Cardiac muscle cell (in vitro differentiated cells and primary cell): ENCODE measurements at places on chromosomes 13 and 19. TPM values are rescaled to one million over a fixed set of nuclear protein-coding genes. Genes with fewer than 3 reads are reported as not detected.

The SIGLECL1 gene
- polyA plus RNA-seq = not detected in 2 replicates

The ZNF440 gene
- 5.7 and 7.0 TPM in 2 replicates for polyA plus RNA-seq

The ZNF44 gene
- polyA plus RNA-seq = 12.5 and 14.0 TPM in 2 replicates

The HIF3A gene
- 122 and 170 TPM in 2 replicates for polyA plus RNA-seq

The MEDAG gene
- polyA plus RNA-seq = not detected in 2 replicates

The PCDH9 gene
- polyA plus RNA-seq = 1.6 and 4.2 TPM in 2 replicates

The GARIN5B gene
- not detected in 2 replicates for polyA plus RNA-seq

The SMAD9 gene
- polyA plus RNA-seq = 24.5 and 37.1 TPM in 2 replicates

The UQCRFS1 gene
- polyA plus RNA-seq = 134 and 140 TPM in 2 replicates

The ZNF302 gene
- polyA plus RNA-seq = 60.6 and 80.8 TPM in 2 replicates

GRCh38 chr13:95239283-95239682 is 62.0 kb downstream of the ABCC4 start:
- DNase-seq = no peak

DNA sequence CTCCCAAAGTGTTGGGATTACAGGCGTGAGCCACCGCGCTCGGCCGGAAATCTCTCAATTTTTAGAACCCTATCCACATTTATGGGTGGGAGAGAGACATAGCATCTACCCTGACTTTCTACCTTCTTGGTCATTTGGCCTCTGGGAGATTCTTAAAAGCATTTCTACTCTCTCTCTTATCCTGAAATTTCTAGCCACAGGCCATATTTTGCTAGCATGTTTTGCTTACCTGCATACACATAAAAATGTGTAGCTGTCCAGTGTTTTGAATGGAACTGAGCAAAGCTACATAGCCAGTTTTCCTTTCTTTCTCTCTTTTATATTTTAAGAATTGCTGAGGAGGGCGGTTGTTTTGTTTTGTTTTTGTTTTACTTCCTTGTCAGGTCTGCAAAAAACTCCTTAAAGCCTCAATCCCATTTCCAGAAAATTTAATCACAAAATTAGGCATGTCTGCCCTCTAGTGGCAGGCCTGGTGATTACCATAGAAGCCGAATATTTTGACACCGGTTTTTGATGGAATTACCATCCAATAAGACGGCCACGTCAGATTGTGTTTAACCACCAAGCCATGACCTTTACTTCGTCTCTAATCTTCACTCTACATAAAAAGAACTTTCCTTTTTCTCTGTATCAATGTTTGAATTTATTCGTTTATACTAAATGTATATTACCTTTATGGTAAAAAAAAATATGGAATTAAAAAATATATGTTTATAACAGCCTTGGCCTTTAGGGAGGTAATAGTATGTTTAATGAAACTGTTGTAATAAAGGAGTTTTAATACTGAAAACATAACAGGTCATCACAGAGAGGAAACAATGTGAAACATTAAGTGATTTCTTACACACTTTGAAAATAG is 34.4 kb upstream of the OXGR1 start:
- peak; percentile 50 for DNase-seq

GRCh38 chr19:5519076-5519475 is 48.7 kb downstream of the TINCR start:
- DNase-seq = no peak

DNA sequence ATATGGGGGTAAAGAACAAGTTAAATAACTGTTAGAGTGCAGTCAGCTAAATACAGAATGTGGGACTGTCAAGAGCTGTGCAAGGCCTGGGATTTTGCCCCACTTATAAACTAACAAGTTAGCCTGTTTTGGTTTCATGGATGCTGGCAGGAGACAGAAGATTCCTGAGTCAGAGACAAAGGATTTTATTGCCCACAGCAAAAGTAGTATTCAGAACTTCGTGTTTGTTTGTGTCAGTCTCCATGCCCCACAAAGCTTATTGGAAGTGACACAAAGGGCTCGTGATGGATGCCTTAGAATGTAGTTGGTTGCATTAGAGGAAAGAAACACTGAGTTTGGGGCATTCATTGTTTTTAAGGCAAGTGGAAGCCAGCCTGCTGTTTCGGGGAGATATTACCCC is 22.2 kb upstream of the SPRYD7 start:
- no peak for DNase-seq

DNA sequence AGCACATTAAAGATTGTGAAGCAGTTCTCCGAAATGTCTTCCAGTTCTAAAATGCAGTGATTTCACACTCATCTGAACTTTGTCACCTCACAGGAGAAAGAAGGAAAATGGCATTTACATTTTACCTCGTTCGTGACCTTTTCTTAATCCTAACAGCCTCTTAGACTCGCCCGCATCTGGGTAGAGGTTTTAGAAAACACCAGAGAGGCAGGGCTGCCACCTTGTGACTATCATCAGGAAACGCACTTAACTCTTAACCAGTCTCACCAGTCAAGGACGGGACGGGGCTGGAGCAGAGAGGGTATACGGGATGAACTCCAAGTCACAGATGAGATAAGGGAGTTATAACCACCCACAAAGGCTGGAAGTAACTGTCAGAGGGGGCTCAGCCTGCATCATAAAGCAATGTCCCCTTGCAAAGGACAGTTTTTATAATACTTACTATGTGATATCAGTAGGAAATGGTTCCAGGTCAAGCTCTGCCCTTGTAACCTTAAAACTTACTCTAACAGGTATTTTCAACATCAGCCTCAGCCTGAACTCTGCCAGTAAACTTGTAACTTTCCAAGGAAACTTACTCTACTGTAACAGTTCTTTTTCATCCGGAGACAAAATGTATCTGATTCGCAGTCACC is 8.6 kb upstream of the CEACAM6 start:
- DNase-seq = no peak

GRCh38 chr19:934865-935479 is 9.1 kb downstream of the ARID3A start:
- no peak for DNase-seq

GRCh38 chr13:107097916-107098315 is 530.0 kb upstream of the ARGLU1 start:
- no peak for DNase-seq

GRCh38 chr19:7877249-7877836 is 3.2 kb upstream of the PRR36 start:
- DNase-seq = no peak

GRCh38 chr19:46661735-46662592 is 982 bp upstream of the DACT3 start:
- peak; percentile 90 for DNase-seq

- DNase-seq = peak; percentile 54
These were observed 96.1 kb upstream of the MBNL2 start for GRCh38 chr13:97125810-97126738.

DNA sequence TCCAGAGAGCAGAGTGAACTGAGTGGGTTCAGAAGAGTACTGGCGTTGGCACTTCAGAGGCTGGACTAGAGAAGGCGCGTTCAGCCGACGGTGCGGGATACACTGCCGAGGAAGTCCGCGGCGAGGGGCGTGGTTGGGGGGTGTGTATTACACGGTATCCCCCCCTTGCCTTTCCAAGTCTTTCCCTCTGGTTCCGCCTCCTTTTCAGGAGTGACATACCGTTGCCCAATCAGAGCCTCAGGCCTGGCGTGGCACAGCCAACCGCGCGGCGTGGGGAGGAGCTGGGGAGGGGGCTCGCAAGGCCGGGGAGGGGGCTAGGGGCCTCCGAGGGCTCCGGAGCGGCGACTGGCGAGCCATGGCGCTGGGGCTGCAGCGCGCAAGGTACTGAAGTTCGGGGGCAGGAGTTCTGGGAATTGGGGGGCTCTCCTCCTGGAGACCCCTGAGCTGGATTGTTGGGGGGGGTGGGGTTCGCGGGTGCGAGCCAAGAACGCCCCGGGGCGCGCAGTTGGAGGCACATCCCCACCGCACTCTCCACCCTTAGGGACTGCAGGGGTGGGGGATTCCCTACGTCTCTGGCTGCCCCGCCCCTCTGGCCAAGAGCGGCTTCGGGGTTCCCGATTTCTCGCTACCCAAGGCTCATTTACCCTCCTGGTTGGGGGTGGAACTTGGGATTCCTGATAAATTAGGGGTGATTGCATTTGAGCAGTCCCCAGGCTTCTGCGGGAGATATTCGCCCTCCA is at the start of gene HIF3A:
Gene HIF3A (plus strand): TSS at position 321 of the 740 bp plus-strand sequence. CDS start 35 bp downstream, at position 356.
- peak; percentile 97 for DNase-seq

DNA sequence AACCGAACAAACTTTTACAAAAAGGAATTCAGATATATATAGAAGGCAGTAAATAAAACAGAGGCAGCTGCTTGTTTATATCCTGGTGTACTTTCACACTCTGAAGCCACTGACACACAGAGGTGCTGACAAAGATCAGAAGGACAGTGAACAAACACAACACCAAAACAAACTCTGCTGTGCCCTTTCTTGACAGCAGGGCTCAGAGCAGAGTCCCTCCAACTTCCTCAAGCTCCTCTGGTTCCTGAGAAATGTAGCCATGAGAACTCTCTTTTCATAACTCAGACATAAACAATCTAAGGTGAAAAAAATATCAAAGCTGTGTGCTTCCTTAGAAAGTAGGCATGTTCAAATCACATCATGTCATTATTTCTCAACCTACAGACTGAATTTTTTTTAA is 1052.8 kb upstream of the SPRY2 start:
- no peak for DNase-seq

- DNase-seq = no peak
These were observed 1.2 kb downstream of the MED26 start for GRCh38 chr19:16626796-16627192.

- no peak for DNase-seq
These were observed 17.5 kb upstream of the KBTBD6 start for GRCh38 chr13:41150058-41150457.

DNA sequence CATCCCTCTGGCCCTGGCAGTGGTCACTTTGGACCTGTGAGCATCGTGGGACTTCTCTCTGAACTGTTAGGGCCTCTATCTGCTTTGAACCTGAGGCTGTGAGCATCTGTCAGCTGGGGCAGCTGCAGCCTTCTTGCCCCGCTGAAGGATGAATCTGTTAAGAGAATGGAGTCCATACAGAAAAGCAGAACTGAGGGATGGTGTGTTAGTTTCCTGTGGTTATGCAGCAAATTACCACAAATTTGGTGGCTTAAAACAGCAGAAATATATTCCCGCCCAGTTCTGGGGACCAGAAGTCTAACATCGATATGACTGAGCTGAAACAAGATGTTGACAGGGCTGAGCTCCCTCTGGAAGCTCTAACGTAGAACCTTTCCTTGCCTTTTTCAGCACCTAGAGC is 1.6 kb upstream of the ZNF497 start:
- DNase-seq = no peak

GRCh38 chr13:54301085-54301484 is 1272.5 kb downstream of the OLFM4 start:
- DNase-seq = no peak

- peak; percentile 27 for DNase-seq
These were observed 37.0 kb upstream of the PCDH9 start for GRCh38 chr13:67267136-67267535.

- DNase-seq = peak; percentile 79
These were observed 3.3 kb downstream of the CFD start for GRCh38 chr19:862581-863314.

DNA sequence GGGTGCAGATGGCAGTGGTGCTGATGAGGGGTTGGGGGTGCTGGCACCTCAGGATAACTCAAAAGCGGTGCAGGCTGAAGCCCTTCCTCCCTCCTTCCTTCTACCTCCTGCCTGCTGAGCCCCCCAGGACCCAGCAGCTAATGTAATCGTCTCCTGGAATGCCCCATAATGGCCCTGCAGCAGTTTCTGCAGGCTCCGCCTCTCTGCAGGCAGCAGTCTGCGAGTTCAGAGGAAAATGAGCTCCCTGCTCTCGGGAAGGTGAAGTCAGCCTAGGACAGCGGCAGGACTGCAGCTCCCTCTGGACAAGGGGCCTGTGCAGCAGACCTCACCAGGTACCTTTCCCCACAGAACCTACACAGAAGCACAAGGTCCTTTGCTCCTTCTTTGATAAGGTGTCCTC is 130.9 kb downstream of the ZDHHC20 start:
- DNase-seq = peak; percentile 35

DNA sequence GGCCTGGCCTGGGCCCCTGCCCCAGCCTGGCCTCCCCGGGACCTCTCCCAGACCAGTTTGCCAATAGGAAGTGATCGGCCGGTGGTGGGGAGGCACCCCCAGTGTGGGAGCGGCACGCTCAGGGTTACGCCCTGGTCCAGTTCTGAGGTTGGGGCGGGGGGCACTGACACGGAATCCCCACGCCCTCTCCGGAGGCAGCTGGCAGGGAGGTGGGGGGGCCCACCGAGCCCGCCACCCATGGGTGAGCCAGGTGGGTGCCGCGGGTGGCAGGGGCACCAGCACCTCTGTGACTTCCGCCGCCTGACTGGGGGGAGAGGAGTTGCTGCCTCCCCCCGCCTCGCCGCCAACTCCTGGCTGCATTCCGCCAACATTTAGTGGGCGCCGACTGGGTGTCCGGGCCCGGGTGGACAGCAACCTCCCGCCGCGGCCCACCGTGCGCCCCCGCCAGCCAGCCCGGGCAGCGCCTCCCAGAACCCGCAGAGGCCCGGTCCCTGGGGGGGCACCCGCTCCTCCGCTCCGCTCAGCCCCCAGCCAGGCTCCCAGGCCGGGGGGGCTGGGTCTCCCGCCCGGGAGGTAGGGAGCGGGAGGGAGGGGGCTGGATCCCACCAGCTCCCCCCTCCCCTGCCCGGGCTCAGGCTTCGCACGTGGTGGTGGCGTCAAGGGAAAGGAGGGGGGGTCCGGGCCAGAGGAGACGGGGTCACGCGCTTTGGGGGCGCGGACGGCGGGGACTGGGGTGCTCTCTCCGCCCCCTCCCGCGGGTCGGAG is 2.0 kb downstream of the ZBTB7A start:
- DNase-seq = peak; percentile 44

GRCh38 chr19:39641773-39642172 is 13.9 kb upstream of the LGALS16 start:
- DNase-seq = no peak

- DNase-seq = peak; percentile 5
These were observed 128.7 kb downstream of the UQCRFS1 start for GRCh38 chr19:29084266-29084665.

DNA sequence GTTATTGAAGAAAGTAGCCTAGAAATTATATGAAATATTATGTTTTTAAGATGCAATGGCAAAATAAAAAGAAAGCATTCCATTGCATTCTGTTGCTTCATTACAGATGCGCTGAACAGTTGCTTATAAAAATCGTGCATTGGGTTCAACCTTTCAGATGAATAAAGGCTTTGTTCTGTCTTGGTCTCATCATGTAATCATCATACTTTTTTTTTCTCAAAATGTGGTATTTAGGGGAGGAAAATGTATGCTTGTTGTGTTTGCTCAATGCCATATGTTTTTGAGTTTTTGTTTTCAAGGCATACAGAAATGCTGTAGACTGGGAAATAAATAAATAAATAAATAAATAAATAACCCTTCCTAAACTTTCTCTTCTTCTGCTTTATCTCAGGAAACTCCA is 1.1 kb upstream of the MBNL2 start:
- no peak for DNase-seq

DNA sequence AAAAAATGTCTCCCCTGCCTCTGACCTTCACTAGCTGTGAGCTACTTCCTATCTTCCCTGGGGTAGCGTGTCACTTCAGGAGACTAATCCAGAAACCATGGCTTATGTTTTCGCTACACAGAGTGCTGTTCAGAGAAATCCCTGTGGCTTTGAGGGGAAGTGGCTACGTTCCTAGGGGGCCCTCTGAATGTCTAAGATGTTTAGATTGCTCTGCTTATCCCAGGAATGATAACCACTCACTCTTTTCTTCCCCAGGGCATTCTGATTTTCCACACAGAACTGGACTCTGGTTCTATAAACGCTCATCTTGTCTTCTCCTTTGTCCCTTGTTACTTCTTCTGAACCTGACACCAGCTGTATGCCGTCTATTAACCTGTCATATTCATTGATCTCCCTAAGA is 572.5 kb downstream of the OLFM4 start:
- DNase-seq = no peak
